ENCODE measurements at places on chromosomes 11 and 22. TPM values are rescaled to one million over a fixed set of nuclear protein-coding genes. Genes with fewer than 3 reads are reported as not detected.

The DERL3 gene
- 0.74 TPM for total RNA-seq

DNA sequence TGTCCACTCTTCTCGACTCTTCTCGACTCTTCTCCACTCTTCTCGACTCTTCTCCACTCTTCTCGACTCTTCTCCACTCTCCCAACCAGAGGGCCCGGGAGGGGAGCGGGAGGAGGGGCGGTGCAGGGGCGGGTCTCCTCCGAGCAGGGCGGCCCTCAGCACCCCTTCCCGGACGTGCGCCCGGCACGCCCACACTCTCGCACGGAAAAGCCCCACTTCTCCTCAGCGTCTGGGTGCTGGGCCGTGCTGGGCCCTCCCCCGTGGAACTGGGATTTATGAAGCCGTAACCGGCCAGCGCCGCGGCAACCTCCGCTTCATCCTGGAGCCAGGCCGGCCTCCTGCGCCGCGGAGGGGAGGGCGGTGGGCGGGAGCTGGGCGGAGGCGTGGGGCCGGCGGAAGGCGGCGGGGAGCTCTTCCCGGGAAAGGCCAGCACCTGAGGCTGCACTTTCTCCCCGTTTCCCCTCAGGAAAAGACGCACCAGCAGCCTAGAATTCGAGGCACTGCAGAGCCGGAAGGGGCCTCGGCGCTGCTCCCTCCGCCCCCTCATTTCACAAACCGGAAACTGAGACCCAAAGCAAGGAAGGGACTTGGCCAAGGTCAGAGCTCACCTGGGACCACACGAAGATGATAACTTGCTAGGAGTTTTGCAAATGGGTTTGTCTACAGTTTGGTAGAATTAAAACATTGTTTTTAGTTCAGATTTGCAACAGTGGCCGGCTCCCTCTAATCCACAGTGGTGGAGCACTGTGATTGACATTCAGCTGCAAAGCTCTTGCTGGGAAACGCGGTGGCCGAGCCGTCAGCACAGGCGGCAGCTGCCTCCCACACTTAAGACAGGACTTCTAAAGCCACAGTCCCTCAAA is 31.6 kb upstream of the JAM3 start:
- peak; percentile 49 for DNase-seq

DNA sequence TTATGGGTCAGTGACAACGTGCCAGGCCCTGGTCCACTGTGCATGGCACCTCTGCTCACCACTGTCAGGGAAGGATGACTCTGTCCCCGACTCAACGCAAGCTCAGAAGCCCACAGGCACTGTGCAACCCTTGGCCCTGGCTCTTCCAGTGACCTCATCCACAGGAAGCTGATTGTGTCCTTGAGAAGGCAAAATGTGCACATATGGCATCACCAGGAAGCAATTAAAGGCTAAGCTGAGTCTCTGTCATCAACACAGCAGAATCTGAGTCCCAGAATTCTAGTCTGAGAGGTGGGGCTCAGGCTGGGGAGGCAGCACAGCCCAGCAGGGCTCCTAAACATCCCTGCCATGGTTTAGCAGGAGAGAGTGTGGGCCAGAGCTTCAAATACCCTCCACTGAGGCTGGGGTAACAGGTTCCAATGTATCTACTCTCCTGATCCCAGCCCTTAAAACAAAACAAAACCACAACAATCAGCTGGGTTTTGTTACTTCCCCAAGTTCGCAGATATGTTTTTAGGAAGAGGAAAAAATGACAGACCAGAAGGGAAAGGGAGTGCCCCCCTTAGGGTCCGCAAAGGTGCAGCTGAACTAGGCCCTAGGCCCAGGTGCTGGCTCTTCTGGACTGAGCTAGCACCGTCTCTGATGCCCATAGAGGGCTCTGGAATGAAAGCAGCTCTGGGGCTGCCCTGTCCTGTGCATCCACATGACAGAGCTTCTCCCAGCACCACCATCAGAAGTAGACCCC is 33.5 kb upstream of the GNAZ start:
- DNase-seq, result no peak

DNA sequence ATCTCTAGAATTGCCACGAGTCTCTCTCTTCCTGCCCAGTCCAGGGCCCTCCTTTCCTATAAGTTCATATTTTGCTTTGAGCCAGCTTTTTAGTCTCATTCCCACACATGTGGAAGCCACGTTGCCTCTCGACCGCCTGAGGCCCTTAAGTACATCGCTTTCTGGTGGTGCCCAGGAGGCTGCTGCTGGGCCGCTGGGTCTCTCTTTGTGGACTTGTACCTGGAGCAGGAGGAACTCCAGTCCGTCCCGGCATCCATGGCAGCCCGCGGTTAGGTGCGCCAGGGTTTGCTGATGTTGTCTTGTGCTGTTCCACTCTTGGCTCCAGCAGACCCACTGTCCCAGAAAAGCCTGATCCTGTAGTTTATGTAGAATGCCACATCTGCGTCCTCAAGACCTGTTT is 41.0 kb downstream of the NAT10 start:
- DNase-seq, result no peak

- no peak for DNase-seq
These were observed 10.4 kb downstream of the OR52K2 start for GRCh38 chr11:4459500-4459899.

Measured in urinary bladder (tissue), 4 donors.